ENCODE measurements at places on chromosomes 12 and 14.
A peak's percentile ranks its signal among the peaks of the same experiment; 100 is the strongest.

- DNase-seq = no peak
Measured at GRCh38 chr14:70905301-70905700, 2.0 kb upstream of the PCNX1 start.

DNA sequence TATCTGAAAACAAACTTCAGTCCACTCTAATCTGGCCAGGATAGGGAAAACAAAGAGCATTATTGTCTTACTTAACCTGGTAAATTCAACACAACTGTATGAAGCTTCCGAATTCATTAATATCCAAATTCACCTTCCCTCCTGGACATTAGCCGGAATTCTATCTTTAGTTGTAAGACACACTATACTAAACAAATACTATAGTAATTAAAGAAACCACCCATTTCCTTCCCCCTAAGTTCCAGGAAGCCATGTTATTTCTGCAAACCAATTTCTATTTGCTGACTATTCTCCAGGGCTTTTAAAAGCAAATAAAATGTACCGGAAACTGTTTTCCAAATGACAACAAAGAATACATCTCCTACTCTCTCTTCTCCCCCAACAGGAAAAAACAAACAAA is 122.7 kb upstream of the MDM1 start:
- DNase-seq = no peak

GRCh38 chr14:101034986-101035385 is 131.5 kb upstream of the RTL1 start:
- no peak for DNase-seq

- peak; percentile 80 for DNase-seq
Measured at GRCh38 chr14:60734465-60735242, at the start of gene MNAT1. Gene MNAT1 (plus strand): TSS chr14:60734761. CDS start chr14:60734863, 102 bp downstream.

GRCh38 chr14:37036669-37037341 is 135.6 kb downstream of the SLC25A21 start:
- peak; percentile 17 for DNase-seq

DNA sequence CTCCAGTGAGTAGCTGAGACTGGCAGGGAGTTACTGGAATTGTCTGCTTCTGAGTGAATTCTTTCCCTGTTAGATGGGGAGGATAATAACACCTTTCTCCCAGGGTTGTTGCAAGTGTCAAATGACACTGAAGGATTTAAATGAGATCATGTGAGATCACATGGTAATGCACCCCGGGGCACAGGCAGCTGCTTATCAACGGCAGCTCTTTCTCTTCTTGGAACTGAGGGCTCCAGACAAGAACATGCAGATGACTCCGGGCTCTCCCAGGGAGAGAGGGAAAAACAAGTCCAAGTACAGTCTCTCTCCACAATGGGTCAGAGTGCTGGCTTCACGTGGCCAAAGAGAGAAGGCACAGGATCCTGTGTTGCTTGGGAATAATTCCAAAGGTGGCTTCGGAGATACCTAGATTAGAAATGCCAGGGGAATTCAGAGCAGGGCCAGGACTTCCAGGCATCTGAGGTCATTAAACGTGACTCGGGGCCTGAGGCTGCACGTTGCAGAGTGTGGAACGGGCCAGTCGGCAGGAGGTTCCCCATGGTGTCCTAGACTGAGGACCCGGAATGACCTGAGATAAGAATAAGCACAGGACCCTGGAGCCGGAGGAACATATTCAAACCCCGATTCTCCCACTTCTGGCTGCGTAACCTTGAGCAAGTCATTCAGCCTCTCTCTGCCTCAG is 109.2 kb downstream of the PRMT8 start:
- no peak for DNase-seq

DNA sequence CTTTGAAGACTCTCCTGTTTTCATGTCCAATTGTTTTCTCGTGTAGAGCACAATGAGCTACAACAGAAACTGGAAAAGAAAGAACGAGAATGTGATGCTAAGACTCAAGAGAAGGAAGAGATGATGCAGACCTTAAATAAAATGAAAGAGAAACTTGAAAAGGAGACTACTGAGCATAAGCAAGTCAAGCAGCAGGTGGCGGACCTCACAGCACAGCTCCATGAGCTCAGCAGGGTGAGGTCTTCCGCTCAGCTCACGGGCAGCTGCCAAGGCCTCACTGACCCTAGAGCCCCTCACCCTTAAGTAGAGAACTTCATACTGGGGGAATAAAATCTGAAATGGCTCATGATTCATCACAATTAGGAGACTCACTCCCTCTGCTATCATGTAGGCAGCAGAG is 134.7 kb downstream of the GPR135 start:
- no peak for DNase-seq

GRCh38 chr14:36683083-36683724 is 21.5 kb downstream of the PAX9 start:
- no peak for DNase-seq

GRCh38 chr12:119694111-119694510 is 26.2 kb downstream of the PRKAB1 start:
- no peak for DNase-seq

- no peak for DNase-seq
Measured at GRCh38 chr12:83619973-83620372, 933.3 kb downstream of the TMTC2 start.

- no peak for DNase-seq
Measured at GRCh38 chr12:20342111-20342510, 26.2 kb upstream of the PDE3A start.

GRCh38 chr14:35826952-35827416 is 846 bp downstream of the BRMS1L start:
- DNase-seq = no peak

- no peak for DNase-seq
Measured at GRCh38 chr12:104371043-104371870, 67.7 kb downstream of the EID3 start.

GRCh38 chr14:100438678-100439592 is 115.8 kb downstream of the SLC25A47 start:
- peak; percentile 54 for DNase-seq

DNA sequence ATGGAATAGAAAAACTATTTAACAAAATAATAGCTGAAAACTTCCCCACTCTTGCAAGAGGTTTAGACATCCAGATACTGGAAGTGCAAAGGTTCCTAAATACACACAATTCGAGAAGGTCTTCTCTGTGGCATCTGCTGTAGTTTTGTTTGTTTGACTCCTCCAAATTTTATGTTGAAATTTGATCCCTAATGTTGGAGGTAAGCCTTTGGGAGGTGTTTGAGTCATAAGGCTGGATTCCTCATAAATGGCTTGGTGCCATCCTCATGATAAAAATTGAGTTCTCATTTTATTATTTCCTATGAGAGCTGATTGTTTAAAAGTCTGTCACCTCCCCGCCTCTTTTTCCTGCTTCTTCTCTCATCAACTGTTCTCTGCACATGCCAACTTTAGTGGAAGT is 182.7 kb downstream of the MYRFL start:
- no peak for DNase-seq

GRCh38 chr12:131137836-131138637 is 184.3 kb downstream of the ADGRD1 start:
- no peak for DNase-seq

GRCh38 chr14:24228902-24229301 is 3.3 kb downstream of the NEDD8 start:
- no peak for DNase-seq

DNA sequence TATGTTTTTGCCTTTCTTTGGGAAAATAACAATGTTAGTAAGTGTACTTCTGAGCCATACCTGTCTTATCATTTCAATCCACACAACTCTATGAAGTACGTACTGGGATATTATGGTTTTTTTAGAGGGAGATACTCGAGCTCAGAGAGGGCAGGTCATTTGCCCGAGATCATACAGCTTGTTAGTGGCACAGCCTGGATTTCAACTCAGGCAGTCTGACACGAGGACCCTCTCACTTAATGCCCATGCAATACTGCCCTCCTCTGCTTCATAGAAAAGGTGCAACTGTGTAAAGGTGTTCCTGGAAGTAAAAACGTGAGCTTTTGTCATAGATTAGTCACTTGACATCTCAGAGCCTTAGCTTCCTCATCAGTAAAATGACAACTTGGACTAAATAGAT is 128.0 kb downstream of the NDUFA12 start:
- DNase-seq = peak; percentile 42

DNA sequence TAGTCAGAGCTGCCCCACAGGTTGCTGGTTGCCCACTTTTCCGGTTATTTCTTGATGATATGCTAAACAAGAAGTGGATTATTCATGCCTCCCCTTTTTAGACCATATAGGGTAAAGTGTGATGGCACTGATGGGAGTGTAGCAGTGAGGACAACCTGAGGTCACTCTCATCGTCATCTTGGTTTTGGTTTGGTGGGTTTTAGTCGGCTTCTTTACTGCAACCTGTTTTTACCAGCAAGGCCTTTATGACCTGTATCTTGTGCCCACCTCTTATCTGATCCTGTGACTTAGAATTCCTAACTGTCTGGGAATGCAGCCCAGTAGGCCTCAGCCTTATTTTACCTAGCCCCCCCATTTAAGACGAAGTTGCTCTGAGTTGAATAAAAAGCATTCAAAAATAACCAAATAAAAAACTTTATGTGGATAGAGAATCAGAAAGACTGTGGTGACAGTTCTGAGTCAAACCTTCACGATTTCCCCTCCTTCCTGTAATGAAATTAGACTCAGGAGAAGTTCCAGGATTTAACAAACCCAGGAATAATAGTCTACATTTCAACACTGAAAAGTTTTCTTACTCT is 144.2 kb downstream of the PAWR start:
- DNase-seq = no peak

- DNase-seq = no peak
Measured at GRCh38 chr14:67332468-67332867, 27.1 kb downstream of the ATP6V1D start.

GRCh38 chr12:98064501-98064900 is 450.9 kb upstream of the TMPO start:
- DNase-seq = no peak

- no peak for DNase-seq
Measured at GRCh38 chr14:33287189-33287588, 348.5 kb downstream of the NPAS3 start.

DNA sequence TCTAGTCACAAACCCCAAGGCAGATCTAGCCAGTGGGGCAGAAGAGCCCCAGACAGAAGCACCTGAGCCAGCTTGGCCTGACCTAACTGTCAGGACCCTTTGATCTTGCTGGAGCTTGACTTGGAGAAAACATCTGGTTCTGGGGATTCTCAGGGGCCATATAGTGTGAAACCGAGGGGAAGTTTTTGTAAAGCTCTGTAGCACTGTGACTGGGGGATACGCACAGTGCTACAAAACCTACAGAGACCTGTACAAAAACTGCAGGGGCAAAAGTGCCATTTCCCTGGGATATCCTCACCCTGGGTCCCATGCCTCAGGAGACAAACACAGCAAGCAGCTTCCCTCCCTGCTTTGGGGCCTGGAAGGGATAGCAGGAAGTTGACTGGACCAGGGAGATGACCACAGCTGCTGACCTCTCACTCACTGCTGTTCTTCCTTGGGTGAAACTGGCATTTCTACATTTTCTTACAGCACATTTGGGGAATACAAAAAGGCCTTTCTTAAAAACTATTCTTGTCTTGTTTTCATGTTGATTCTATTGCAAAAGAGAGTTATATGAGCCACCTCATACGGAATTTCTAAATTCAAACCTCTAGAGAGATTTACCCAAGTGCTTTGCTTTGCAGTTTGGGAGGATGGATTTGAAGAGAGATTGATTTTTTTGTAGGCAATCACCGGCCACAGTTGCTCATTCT is 140.0 kb downstream of the DAD1 start:
- no peak for DNase-seq

GRCh38 chr14:71536015-71536740 is 396.1 kb upstream of the RGS6 start:
- no peak for DNase-seq

DNA sequence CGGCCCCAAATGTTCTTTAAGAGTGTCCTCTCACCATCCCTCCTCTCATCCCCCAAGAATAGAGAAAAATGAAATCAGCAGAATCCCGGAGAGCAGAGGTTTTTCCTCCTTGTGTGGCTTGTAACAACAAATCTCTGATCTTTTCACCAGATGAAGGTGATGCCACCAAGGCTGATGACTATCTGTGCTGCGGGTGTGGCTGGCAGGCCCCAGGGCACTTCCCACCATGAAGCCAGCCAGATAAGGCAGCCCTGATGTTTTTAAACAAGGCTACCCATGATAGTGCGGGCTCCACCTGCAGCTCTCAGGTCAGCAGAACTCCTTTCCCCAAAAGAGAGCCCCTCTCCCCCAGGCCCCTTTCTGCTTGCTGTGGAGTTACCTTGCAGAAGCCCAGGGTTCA is 58.0 kb upstream of the PARP11 start:
- no peak for DNase-seq

GRCh38 chr12:121214855-121215745 is 5.2 kb downstream of the P2RX4 start:
- no peak for DNase-seq

- no peak for DNase-seq
Measured at GRCh38 chr12:131458931-131459772, 251.7 kb upstream of the SFSWAP start.

- no peak for DNase-seq
Measured at GRCh38 chr14:101137234-101137633, 233.7 kb upstream of the RTL1 start.

GRCh38 chr12:94545935-94546771 is 86.5 kb upstream of the CEP83 start:
- peak; percentile 67 for DNase-seq

DNA sequence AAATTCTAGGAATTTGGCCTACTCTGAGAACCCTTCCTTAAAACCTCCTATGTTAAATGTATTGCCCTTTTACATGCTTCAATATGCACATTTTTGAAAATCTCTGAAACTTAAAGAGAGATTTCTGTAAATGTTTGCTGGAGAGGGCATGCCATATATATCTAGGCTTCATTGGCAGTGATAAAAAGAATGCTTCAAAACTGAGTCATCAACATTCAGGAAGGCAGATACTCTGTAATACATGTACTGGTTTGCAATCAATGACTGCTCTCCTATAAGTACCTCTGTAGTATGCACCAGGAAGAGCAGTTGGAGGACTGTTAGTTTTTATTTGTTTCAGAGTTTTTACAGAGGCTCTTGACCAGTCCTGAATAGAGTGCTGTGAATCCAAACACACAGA is 739.9 kb downstream of the SLC16A7 start:
- DNase-seq = no peak

DNA sequence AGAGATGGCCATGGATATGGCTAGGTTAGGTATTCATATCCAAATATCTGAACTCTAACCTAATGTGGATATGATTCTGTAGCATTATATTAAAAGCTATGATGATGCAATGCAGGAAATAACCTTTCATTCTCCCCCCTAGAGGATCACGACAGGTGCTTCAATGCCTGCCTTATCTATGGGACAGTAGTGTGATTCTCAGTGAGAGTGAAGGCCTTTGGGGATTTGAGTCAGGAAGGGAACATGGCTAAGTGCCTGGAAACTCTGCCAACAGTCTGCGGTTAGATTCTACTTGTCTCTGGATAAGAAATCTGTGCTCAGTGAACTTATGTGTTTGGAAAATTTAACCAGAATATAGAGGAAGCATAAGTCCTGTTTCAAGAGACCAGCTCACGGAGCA is 81.8 kb downstream of the SLC38A1 start:
- peak; percentile 45 for DNase-seq

DNA sequence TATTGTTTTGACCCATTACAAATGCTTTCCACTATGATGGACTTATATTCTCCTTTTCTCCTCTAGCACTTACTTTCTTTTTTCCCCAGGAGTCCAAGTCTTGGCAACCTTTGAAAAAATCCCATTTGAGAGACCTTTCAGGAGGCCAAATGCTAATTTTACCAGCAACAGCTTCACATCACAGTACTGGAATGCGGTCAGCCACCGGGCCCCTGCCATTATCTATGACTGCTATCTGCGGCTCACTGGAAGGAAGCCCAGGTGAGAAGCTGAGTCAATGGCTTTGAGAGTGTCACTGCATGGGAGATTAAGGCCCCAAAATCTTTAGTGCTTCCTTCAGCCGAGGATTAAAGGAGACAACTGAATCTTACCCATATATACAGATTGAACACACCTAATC is 64.2 kb downstream of the ERGIC2 start:
- DNase-seq = no peak

Data from thyroid gland (tissue), 4 donors.